ENCODE measurements at places on chromosomes 1 and 21. TPM values are rescaled to one million over a fixed set of nuclear protein-coding genes. Genes with fewer than 3 reads are reported as not detected.

The C4BPA gene
- not detected for total RNA-seq

The RGS16 gene
- total RNA-seq = 51.9 TPM

The RIPK4 gene
- total RNA-seq = 0.10 TPM

The PRRX1 gene
- not detected for total RNA-seq

The DIO1 gene
- total RNA-seq = not detected

The ITLN2 gene
- not detected for total RNA-seq

The BCAN gene
- total RNA-seq = not detected

The BTBD19 gene
- total RNA-seq = 38.6 TPM

The CATSPERE gene
- 0.34 TPM for total RNA-seq

The WARS2 gene
- 16.7 TPM for total RNA-seq

The RAB42 gene
- total RNA-seq = not detected

The TACSTD2 gene
- total RNA-seq = not detected

The RHEX gene
- not detected for total RNA-seq

The NUDT4B gene
- 0.43 TPM for total RNA-seq

The CAPZA1 gene
- total RNA-seq = 274 TPM

The HSF2BP gene
- total RNA-seq = 0.50 TPM

The DCST2 gene
- total RNA-seq = 1.3 TPM

The ST6GALNAC5 gene
- total RNA-seq = not detected

The BNIPL gene
- total RNA-seq = 0.64 TPM

The KCNJ10 gene
- not detected for total RNA-seq

The C1orf210 gene
- total RNA-seq = not detected

The ARHGEF19 gene
- 7.0 TPM for total RNA-seq

The FRRS1 gene
- total RNA-seq = 0.77 TPM

The GBP2 gene
- 403 TPM for total RNA-seq

The ALDH4A1 gene
- total RNA-seq = 7.3 TPM

The SELL gene
- 103 TPM for total RNA-seq

The RPTN gene
- not detected for total RNA-seq

The MATN1 gene
- not detected for total RNA-seq

The OR2T2 gene
- not detected for total RNA-seq

The SNRNP40 gene
- 96.4 TPM for total RNA-seq

The FMO5 gene
- 0.33 TPM for total RNA-seq

The KMO gene
- 0.26 TPM for total RNA-seq

Measured in activated CD4-positive, alpha-beta memory T cell treated with anti-CD3 and anti-CD28 coated beads for 36 hours (primary cell).